ENCODE measurements at places on chromosomes 5 and 9.

- DNase-seq: no peak
Measured at GRCh38 chr5:57768745-57769144, 286.1 kb upstream of the ACTBL2 start.

DNA sequence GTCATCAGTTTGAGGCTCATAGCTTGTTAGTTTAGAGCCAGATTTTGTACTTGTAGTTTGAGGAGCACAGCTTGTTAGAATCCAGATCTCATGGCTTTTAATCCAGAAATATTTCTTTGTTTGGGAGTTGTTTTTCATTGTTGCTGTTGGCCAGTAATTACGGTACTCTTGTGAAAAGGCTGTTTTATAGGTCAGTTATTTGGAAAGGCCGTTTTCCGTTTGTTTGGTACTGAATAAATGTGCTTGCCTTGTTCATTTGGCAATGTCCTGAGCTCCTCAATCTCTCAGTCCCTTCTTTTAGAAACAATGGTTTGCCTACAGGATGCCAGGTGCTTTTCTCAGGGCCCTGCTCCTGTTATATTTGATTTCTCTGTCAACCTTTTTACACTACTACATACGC is 4.5 kb upstream of the MOB3B start:
- DNase-seq: no peak

DNA sequence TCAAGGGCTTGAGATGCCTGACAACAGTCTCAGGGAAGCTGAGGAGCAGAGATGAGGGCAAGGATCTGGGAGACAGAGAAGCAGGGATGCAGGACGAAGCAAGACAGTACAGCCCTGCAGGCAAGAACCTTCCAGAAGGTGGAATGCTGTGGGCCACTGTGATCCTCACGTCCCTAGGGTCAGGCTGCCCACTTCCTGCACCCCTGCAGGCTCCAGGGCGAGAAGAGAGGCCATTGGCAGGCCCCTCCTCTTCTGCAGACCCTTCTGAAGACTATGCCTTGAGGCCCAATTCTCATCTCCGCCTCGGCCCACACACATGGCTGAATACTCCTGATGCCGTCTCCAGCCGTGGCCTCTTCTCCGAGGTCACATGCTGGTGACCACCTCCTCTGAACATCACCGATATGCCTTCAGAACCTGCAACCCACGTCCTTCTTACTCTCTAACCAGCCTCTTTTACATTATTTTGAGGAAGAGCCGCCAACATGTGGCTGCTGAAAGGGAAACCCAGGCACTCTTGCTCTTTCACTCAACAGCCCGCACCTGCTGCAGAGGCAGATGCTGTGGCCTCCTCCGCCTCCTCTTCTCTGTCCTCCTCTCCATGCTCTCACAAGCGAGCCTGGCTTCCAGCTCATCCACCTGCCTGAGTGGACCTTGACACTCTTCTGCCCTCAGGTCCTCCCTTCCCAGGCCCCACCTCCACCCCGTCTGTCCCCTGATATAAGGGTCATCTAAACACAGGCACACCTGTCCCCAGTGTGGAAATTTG is 181.5 kb downstream of the IRX2 start:
- no peak for DNase-seq

DNA sequence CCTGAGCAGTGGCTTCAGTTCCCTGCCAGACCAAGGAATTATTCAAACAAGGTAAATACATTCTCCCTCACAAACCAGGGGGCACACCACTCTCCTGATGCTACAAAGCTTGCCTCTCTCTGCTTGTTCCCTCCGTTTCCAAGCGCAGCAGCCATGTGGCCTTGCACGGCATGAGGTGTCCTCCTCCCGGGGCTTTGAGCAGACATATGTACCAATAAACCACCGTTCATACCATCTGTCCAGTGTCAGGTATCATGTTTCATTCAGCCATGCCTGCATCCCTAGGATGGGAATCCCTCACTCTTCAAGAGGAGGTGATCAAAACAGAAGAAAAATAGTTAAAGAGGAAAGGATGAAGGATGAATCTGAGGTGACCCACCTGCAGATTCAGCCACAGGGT is 282.7 kb downstream of the ENC1 start:
- DNase-seq: peak; percentile 92

DNA sequence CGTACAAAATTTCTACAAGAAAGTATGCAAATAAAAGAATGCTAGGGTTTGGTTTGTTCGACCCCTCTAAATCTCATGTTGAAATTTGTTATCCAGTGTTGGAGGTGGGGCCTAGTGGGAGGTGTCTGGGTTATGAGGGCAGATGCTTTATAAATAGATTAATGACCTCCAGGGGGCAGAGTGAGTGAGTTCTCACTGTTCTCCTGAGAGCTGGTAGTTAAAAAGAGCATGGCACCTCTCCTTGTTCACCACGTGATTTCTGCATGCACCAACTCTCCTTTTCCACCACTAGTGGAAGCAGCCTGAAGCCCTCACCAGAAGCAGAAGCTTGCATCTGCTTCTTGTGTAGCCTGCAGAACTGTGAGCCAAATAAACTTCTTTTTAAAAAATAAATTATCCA is 50.4 kb upstream of the FAM170A start:
- DNase-seq: peak; percentile 73

DNA sequence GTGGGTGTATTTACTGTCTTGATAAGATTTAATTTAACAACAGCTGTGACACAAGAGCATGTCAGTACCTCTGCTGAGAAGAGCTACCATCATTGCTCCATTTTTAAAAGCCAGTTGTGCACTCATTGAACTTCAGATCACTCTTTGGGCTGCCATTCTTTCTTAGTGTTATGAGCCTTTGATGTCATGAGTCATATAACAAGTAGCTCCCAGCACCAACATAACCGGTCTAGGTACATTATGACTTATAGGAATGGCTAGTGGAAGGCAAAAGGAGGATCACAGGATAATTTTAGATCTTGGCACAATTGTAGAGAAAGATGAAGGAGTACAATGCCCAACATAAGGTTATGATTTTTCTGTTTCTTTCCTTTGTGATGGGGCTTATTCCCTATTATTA is 170.8 kb upstream of the FBN2 start:
- DNase-seq: no peak

DNA sequence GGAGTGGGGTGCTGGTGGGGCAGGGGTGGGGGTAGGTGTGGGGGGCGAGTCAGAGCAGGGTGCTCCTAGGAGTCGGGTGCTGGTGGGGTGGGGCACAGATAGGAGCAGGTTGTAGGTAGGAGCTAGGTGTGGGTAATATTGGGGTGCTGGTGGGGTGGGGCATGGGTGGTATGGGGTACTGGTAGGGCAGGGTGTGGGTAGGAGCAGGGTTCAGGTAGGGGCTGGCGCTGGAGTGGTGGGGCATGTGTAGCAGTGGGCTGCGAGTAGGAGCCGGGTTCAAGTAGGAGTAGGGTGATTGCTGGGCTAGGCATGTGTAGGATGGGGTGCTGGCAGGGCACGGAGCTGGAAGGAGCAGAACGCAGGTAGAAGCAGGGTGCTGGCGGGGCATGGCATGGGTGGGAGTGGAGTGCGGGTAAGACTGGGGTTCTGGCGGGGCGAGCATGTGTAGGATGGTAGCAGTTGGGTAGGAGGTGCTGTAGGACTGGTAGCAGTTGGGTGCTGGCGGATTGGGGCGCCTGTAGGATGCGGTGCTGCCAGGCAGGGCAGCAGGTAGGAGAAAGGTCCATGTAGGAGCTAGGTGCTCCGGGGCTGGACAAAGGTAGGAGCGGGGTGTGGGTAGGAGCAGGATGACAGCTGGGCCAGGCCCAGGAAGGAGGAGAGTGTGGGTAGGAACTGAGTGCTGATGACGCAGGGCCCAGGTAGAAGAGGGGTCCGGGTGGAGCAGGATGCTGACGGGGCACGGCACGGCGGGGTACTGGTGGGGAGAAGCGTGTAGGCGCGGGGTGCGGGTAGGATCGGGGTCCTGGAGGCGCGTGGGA is 105.5 kb upstream of the SIMC1 start:
- DNase-seq: no peak

DNA sequence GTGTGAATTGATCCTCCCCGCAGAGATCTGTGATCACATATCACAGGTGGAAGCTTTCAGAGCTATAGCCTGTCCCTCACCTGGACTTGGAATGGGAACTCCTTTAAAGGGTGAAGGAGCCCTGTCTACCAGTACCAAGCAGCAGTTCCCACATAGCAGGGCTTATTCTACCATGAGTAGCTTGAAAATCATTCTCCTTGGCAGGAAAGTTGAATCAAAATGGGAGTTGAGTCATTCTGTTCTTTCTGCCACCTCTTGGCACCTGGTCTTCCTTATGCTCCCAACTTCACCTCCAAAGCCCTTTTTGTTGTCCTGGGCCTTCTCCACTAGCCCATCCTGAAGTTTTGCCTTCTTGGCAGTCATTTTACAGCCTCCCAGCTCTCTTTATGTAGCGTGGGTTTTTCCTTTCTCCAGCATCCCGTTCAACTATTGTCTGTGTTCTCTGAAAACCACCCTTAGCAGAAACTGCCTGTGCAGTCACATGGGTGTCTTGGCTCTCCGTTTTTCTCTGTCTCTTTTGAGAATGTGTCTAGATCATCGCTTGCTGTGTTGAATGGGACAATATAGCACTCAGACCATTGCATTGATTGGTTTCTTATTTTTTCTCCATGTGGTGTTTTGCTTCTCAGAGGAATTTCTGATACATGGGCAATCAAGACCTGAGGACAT is 222.2 kb downstream of the AOPEP start:
- no peak for DNase-seq

DNA sequence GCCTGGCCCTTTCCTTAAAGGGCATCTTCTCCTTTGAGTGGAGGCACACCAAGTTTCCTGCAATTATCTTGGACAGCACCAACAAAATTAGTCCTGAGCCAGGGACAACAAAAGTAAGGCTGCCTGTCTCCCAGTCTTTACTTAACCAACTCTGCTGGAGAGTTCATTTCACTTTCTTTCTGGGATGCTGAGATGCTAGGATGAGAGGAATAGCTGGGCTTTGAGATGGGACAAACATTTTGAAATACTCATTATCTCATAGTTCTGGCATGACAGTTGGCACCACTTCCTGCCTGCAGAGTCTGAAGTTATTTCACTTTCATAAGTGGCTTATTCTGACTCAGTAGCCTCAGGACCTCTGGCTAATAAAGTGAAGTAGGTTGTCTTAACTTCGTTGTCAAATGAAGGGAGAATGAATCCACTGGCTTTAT is 157.0 kb downstream of the C9orf152 start:
- DNase-seq: no peak

DNA sequence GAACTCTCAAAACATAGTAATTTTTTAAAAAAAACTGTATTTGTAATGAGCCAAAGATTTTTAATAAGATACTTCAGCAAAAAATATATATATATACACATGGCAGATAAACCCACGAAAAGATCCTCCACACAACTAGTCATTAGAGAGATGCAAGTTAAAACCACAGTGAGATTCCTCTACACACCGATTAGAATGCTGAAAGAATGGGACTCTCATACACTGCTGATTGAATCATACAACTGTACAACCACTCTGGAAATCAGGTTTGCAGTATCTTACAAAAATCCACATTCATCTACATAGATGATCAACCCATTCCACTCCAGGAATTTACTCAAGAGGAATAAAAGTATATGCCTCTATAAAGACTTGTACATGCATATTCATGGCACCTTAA is 43.7 kb downstream of the RASEF start:
- no peak for DNase-seq

- no peak for DNase-seq
Measured at GRCh38 chr9:132729235-132729890, 59.1 kb downstream of the GTF3C4 start.

DNA sequence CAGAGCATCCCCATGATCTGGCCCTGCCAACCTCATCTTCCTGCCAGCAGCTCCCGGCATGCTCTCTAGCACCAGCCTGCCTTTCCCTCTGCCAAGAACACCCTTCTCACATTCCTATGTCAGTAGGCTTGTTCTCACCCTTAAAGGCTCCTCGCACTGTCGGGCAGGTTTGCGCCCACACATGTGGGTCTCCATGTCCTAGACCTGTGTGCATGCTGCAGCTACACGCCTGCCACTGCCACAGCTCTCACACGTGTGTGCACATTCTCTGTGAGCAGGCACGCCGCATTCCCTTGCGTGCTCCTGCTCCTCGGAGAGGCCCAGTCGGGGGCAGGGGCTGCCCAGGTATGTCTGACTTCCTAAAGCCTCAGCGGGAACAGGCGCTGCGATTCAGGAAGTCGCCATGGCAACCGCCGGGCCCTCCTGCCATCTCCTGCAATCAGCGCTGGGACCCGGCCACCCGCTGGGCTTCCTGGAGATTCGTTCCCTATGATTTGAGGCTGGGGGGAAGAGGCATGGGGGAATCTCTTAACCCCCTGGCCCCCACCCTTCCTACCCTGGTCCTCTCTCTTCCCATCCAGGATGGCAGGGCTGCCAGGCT is 28.1 kb downstream of the NDUFA8 start:
- DNase-seq: no peak

Data from DMS 273 treated with DMSO at 0.1 percent for 48 hours (cell line).